Testis (tissue), 5 donors: ENCODE measurements at places on chromosomes 4 and X. TPM values are rescaled to one million over a fixed set of nuclear protein-coding genes. Genes with fewer than 3 reads are reported as not detected.

- no peak for DNase-seq
Measured at GRCh38 chr4:124206779-124207605, 505.5 kb downstream of the ANKRD50 start.

DNA sequence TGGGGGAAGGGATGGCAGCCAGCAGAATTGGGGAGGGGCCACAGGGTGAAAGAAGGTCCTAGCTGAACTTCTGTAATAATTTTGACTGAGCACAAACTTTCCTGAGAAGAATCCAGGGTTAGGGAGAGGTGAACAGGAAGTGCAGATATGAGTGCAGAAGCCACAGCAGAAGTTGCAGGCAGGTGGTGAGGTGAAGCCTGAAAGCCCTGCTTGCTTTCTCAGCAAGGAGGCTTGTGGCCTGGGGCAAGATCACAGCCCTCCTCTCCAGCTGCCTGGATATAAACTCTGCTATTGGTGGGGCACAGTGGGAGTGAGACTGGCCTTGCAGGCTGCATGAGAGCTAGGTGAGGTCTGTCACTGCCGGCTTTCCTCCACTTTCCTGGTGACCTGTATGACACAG is 44.1 kb upstream of the UPRT start:
- no peak for DNase-seq

The ZMAT1 gene
- polyA plus RNA-seq = 5.4 TPM

DNA sequence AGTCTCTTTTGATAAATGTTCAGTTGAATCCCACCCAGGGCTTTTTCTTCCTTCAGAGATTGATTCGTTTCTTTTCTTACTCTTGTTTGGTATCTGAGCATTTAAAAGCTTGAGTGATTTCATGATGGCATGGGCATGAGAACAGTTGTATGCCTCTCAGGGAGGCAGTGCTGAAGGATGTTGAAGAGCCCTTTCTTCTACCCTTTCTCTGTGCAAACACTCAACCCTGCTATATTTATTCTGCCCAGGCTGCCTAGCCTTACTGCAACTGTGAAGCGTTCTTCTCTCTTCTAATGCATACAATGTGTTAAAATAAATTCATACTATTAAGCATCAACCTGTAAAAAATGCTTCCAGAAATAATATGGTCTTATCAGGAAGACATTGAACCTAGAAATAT is 367.6 kb upstream of the LCORL start:
- no peak for DNase-seq

The POLR2B gene
- 81.8 TPM for polyA plus RNA-seq

DNA sequence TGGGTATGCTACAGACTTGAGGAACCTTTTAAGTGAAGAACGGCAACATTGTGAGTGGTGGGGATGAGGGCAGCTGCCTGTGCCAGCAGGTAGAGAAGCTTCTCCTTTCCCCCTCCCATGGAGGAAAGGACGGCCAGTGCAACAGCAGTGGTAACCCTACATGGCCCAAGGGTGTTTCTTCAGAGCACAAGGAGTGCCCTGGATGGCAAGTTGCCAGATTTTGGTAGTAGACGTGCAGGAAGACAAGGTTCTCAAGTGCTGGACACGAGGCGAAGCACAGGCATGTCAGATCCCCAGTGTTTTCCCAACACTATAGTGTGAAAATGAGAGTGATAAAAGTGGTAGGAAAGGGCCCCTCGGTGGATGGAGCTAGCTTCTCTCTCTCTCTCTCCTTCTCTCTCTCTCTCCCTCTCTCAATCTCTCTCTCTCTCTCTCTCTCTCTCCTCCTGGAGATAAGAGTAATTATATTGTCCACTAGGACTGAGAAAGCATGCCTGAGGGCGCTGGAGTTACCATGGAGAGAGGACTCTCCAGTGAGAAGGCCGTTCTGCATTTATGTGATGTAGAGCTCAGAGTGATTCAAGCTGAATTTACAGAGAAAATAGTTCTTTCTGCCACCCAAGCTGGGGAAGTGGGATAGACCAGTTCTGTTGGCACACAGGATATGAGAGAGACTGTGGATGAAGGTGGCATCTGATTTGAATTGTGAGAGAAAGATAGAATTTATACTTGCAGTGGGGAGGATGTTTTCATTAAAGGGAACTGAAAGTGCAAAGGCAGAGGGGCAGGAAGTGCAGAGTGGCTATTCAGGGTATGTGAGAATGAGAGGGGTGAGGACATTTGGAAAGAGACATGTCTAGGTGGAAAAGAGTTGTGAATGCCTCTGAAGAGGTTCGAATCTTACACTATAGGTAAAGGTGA is 25.7 kb upstream of the TRPC3 start:
- DNase-seq = no peak

GRCh38 chr4:2908686-2909085 is 54.5 kb downstream of the NOP14 start:
- no peak for DNase-seq

- no peak for DNase-seq
Measured at GRCh38 chr4:158849681-158850080, 80.9 kb downstream of the FNIP2 start.

DNA sequence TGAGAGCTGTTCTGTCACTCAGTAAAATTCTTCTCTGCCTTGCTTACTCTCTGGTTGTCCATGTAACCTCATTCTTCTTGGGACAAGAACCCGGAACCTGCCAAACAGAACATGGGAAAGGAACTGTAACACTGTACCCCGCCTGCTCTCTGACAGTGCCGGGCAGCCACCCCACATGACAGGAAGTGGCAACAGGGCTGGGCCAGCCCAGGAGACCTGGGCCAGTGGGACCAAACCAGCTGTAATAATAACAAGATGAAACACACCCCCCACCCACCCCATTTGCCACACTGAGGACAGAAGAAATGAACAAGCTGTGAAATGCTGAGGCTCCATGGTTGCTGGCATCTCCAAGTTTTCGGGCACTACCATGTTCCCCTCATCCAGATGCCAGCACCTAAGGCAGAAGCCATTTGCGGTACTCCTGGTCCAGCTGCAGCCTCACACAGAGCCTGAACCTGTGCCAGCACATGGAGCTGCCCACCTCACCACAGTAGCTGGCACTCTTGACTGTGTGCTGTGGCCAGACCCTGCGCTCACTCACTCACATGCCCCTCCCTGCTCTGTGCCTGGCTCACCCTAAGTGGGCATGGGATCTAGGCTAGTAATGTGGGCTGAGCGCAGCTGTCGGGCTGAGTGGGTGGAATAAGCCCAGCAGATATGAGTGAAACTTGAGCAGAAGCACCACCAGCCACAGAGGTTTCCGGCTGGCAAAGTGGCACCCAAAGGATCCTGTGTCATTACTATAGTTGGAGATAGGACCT is 126.2 kb upstream of the UGT8 start:
- no peak for DNase-seq

DNA sequence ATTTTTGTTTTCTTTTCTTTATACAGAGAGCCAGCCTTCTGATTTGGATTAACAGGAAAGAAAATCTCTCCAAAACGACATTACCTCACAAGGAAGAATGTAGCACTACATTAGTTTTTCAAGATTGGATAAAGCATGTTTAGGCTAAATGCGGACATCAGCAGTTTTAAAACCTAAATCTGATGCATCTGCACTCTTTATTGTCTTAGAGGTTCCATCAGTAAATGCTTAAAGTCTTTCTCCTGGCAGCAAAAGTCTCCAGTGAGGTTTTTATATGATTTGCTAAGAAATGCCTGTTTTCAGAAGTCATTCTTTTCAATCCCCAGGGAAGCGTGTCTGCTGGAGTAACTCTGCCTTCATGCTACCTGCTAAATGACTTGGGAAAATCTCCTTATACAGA is 912.9 kb upstream of the INTU start:
- DNase-seq = no peak

The MAP3K15 gene
- polyA plus RNA-seq = 1.7 TPM

GRCh38 chr4:146500216-146500615 is 21.5 kb downstream of the SLC10A7 start:
- no peak for DNase-seq
